ENCODE measurements at places on chromosomes 3 and 15.

GRCh38 chr3:98692787-98693473, 70.2 kb upstream of the ST3GAL6 start:
- DNase-seq = no peak

DNA sequence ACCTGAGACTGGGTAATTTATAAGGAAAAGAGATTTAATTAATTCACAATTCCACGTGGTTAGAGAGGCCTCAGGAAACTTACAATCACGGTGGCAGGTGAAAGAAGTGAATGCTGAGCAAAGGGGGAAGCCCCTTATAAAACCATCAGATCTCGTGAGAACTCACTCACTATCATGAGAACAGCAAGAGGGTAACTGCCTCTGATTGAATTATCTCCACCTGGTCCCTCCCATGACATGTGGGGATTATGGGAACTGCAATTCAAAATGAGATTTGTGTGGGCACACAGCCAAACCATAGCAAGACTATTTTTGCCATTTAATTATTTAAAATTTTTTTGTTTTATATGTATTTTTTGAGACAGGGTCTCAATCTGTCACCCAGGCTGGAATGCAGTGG, 27.0 kb upstream of the KCTD6 start:
- DNase-seq = no peak

GRCh38 chr15:68218847-68219798, 10.4 kb downstream of the CLN6 start:
- no peak for DNase-seq

GRCh38 chr3:49020330-49021212, 1.4 kb upstream of the NDUFAF3 start:
- DNase-seq = no peak

GRCh38 chr3:182636646-182637045, 156.7 kb upstream of the ATP11B start:
- no peak for DNase-seq

DNA sequence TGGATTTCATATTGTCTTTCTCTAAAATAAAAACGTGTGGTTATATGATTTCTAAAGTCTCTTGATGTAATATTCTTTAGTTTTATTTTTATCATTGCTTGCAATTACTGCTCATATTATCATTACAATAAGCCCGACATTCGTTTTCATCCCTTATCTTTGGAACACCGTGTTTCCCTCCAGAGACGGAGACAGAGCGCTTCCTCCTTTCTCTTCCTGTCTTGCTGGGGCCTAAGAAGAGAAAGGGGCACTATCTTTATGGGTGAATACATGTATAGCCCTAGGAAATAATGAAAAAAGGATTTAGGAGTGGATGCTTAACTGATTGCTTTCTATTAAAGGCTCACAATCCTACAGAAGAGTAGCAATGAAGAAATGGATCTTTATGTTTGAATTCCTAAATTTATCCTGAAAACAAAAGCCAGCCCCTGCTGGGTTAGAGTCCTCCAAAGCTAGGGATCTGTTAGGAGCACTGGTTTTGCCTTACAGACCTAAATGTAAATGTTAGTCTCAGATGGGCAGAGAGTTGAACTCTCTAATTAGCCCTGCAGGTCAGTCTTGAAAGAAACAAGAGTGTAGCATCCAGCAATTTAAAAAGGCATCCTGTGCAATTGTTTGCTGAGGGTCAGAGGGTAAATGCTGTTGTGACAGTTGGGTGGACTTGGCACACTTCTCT, 145.1 kb downstream of the TP63 start:
- no peak for DNase-seq

- DNase-seq = peak; percentile 45
Observed at GRCh38 chr15:91942720-91943394, 89.3 kb downstream of the SLCO3A1 start.

GRCh38 chr15:77839456-77839855, 206.7 kb upstream of the LINGO1 start:
- DNase-seq = no peak

DNA sequence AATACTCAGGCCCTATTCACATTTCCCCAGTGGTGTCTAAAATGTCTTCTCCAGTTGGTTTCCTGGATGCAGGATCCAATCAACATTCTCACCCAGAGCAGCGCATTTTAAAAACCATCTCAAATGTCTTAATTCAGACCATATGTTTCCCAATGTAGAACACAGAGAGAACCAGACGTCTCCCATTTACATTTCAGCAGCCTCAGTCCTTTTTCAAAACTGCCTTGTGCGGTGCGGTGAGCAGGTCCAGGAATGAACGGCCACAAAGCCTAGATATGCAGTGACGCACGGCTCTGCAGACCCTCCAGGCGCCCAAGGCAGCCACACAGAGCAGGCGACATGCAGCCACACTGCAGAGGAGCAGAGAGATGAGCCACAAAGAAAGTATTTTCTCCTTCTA, 66.1 kb upstream of the MEX3B start:
- DNase-seq = no peak
